CD4-positive, alpha-beta T cell treated with Interleukin-1 beta for 1 hour (primary cell): ENCODE measurements at places on chromosomes 7 and 10.

- DNase-seq = peak; percentile 61
Observed at GRCh38 chr7:106071356-106071998, 40.6 kb downstream of the SYPL1 start.

DNA sequence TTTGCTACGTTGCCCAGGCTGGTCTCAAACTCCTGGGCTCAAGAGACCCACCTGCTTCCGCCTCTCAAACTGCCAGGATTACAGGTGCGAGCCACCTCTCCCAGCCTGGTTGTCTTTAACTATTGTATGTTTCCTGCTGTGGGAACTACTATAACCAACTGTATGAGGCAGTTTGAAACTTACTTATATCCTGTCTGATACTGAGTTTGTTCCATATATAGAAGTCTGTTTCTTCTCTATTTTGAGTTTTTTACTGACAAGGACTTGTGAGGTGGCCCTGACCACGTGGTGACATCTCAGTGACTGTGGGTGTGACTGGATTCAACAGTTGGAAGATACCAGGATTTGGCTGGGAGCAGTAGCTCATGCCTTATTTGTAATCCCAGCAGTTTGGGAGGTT is 14.2 kb downstream of the FBH1 start:
- no peak for DNase-seq

- DNase-seq = no peak
Observed at GRCh38 chr7:85019778-85020177, 167.1 kb downstream of the SEMA3D start.

GRCh38 chr10:52257692-52258075 is 56.4 kb upstream of the DKK1 start:
- no peak for DNase-seq

DNA sequence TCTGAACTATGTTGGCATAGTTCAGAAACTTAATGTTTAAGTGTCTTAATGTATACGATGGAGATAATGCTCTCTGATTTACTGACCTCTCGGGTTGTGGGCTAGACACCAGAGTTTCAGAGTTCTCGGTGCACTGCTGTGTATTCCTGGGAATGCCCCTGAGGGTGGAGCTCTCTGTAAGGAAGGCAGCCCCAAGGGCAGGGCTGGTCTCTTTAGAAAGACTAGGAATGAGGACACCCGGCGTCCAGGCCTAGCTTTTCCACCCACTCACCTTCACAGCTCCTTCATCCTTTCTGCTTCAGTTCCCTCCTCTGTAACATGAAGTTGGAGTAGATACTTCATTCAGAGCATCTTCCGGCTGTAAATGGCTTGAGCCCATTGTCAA is 536.6 kb upstream of the GALNT17 start:
- no peak for DNase-seq

- no peak for DNase-seq
Observed at GRCh38 chr7:22663357-22663718, 63.7 kb upstream of the IL6 start.

DNA sequence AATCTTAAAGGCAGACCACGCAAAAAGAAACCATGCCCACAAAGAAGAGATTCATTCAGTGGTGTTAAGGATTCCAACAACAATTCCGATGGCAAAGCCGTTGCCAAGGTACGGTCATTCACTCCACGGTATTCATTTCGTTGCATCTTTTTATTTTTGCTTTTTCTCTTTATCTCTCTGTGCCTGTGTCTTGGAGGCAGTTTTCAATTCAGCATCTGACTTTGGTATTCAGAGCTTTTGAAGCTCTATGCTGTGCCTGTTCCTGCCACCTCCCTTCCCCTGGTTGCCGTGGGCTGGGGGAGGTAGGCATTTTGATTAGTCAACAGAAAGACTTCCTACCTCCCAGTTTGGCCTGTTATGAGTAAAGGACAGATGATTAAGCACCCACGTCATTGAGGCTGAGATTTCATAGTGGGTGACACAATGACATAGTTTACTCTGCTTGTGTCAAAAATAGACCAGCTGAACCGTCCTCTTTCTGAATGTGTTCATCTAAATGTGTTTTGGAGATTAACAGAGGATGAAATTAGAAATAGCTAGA is 149.5 kb downstream of the ARID5B start:
- DNase-seq = peak; percentile 85

GRCh38 chr7:55092186-55092974 is 73.6 kb downstream of the EGFR start:
- DNase-seq = no peak

DNA sequence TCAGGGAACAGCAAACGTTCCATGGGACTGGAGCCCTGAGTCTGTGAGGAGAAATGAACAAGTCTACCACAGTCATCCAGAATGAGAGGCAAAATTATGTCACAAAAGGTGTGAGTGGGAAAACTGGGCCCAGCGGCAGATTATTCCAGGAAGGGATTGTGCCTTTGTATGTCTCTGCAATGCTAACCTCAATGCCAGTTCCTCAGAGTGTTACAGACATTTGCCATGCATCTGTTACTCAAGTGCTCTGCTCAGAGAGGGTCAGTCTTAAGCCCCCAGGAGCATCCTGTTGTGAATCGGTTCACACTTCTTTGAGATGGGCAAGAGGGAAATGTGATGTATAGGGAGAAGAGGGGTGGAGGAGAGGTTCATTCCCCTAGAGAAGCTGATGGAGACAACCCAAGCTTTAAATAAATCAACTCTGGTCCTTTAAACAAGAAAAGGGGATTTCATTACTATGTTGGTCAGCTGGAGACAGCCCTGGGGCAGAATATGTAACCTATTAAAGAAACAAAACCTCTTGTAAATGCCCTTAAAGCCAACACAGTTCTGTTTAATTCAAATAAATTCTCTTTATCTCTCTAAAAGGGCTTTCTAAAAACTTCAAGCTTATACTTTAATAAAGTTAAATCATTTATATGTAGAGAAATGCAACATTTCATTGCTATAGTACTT is 85.9 kb upstream of the GRB10 start:
- no peak for DNase-seq

GRCh38 chr7:137343281-137343841 is at the start of gene PTN:
Gene PTN, minus strand, starts transcription at chr7:137343733. Its CDS starts 88,760 bp downstream, at chr7:137254973.
- DNase-seq = no peak

DNA sequence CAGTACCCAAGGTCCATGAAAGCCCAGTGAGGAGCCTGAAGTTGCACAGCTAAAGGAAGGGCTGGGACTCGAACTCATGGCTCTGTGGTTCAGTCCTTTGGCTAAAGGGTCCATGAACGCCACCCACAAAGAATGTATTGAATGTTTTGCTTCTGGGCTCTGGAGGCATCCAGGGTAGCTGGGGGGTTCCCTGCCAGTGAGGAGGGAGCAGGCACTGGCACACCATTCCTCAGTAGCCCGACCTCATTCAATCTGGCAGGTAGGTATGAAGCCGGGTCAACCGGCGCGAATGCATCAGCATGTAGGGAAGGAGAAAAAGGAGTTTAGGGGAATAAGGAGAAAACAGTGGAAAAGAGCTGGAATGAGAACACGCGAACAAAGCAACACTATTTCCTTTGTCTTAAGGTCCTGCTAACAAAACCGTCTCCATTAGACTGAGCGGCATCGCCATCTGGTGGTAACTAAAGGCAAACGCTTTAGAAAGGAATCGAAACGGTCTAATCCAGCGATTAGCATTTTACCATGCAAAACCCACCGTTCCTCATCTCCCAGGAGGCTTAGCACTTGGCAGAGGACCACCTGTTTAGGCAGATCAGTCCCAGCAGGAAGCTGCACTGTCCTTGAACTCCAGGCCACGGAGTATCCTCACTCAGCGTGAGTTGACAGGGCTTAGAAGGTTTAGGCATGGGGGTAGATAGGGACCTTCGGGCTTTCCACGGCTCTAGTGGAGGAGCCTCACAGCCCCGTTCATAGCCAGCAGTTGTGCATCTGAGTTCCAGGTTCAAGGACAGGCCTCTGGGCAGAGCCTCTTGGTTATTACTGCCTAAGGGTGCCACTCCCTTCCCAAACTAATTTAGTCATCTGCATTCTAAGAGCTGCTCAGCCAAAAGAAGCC is 122.8 kb downstream of the UBE2H start:
- peak; percentile 60 for DNase-seq

DNA sequence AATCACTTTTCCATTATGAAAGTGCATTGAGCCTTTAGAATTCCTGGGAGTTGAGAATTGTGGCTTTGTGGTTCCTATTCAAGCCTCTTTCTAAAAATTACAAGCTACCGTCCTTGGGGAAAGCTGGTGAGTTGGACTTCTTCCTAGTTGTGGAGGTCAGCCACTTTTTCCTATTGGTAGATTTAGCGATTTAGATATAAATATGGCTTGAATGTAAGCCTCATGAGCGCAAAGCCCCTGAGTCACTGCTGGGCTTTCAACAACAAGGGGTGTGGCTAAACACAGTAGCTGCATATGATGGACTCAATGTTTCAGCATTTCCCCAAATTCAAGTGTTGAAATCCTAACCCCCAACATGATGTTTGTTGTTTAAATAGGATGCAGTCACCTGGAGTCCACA is 150.0 kb upstream of the IGFBP3 start:
- DNase-seq = no peak

DNA sequence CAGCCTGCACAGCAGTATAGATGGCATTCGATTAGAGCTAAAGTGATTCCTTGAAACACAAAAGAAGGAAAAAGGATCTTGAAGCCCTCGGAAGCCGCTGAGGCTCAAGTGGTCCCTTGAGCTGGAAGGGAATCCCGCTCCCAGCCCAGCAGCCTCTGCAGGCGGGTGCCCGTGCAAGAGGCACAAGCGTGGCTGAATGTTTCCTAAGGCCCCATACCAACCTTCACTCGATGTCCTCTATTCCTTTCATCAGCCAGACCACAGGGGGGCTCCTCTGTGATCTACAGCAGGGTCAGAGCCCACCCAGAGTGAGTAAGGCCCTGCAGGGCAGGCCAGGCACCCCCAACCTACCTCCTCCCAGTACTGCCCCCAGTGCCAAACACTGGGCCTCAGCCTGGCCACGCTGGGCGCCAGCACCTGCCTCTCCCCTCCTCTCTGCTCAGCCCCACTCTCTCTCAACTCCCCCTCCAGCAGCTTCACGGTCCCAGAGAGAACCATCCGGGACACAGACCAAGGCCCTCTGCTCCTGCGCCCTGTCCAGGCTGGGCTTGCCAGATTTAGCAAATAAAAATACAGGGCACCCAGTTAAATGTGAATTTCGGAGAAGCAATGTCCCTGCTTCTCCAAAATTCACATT is 30.5 kb downstream of the EBF3 start:
- no peak for DNase-seq

DNA sequence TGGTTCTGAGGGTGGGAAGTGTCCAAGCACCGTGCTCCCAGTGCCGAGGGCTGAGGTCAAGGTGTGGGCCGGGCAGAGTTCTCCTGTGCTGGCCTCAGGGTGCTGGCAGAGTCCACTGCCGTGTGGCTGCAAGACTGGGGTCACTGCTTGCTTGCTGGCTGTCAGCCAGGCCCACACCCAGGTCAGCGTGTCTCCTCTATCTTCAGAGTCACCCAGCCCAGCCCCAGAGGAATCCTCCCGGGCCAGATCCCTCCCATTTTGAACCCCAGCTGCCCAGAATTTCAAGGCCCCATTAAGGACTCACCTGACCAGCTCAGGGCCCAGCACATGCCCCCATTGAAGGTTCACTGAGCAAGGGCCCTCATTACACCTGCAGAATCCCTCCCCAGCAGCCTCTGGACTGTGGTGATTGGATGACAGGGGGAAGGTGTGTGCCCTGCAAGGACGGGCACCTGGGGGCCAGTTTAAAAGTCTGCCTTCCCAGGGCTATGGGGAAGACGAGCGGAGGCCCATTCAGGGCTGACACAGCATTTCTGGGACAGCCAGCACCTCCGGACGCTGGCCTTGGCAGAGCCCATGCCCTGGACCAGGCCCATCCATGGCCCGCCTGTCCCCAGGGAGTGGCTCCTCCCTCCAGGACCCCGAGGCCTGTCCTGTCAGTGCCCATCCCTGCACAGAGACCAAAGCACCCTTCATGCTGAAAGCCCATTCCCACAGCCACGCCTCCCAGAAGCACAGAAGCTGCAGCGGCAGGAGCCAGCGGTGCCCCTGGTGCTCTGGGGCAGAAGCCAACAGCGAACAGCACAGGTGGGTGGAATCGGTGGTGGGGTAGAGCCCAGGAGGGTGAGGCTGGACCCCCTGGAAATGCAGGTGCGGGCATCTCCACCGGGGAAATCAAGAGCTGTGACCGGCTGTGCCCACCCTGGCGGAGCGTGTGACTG is 45.1 kb upstream of the PPP2R2D start:
- DNase-seq = no peak

- DNase-seq = no peak
Observed at GRCh38 chr10:92094960-92095359, 171.4 kb downstream of the BTAF1 start.

- no peak for DNase-seq
Observed at GRCh38 chr10:111082102-111082975, 5.5 kb downstream of the ADRA2A start.

DNA sequence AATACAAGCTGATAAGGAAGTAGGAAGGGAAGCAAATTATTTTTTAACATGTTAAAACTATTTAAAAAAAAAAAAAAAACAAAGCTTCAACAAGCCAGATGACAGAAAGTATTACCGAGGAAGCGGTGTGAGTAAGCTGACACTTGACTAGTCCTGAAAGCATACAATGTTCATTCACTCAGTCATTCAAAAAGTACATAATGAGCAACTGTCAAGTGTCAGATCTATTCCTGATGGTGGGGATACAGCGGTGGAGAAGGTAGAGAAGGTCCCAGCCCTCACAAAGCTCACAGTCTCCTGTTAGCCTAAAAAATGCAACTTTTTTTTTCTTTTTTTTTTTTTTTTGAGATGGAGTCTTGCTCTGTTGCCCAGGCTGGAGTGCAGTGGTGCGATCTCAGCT is 40.0 kb downstream of the RAPGEF5 start:
- DNase-seq = no peak

DNA sequence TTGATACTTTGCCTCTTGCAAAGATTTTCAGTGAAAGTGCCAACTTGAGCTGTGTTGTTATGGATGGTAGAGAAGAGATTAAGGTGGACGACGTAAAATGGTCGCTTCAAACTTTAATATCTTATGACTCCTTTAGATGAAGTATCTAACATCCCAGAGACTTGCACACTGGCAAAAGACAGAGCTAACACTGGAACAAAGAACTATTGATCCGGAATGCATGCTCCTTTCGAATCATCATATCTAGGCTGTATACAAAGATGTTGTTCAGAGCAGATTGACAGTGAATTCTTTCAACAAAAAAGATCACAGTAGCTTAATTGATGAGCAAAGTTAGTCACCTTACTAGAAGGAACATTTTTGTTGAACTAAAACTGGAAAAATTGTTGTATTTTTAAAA is 592.7 kb downstream of the NXPH1 start:
- DNase-seq = no peak

DNA sequence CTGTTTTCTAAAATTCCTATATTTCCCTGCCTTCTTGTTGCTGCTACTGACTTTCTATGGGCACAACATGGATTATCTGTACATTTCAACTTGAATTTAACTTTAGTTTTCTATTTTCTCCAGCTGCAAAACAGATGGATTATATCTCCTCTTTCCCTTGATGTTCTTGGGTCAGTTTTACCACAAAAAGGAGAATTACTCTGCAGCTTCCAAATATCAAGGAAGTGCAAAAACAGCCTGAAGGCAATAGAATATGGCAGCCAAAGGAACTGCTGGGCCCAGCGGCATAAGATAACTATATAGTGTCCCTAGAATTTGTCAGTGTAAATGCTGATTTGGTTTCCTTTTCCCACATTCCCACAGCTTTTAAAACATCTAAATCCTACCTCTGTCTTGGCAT is 29.1 kb downstream of the CPED1 start:
- DNase-seq = no peak
